ENCODE measurements at places on chromosomes 6 and 20.

DNA sequence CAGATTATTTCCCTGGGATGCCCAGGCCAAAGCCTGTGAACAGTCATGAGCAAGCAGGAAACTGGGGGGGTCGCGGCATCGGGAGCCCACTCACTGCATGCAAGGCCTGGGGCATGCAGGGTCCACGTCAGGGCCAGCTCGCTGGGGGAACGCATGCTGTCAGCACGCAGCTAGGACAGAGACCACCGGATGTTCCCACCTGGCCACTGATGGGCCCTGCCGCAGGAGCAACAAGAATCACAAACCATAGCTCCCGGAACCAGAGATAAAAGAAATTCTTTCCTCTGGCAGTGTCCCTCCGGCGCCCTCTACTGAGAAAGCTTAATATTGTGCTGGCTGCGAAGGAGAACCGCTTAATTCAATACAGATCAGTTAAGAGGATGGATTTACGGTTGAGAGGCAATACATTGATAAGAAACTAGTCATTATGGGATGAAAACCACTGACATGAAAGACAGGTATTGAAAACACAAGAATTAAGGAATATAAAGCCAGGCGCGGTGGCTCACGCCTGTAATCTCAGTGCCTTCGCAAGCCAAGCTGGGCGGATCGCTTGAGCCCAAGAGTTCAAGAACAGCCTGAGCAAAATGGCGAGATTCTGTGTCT lies 32.6 kb downstream of the C6orf15 start:
- DNase-seq: peak; percentile 71

GRCh38 chr6:149043476-149044130 lies 273.9 kb upstream of the TAB2 start:
- no peak for DNase-seq

DNA sequence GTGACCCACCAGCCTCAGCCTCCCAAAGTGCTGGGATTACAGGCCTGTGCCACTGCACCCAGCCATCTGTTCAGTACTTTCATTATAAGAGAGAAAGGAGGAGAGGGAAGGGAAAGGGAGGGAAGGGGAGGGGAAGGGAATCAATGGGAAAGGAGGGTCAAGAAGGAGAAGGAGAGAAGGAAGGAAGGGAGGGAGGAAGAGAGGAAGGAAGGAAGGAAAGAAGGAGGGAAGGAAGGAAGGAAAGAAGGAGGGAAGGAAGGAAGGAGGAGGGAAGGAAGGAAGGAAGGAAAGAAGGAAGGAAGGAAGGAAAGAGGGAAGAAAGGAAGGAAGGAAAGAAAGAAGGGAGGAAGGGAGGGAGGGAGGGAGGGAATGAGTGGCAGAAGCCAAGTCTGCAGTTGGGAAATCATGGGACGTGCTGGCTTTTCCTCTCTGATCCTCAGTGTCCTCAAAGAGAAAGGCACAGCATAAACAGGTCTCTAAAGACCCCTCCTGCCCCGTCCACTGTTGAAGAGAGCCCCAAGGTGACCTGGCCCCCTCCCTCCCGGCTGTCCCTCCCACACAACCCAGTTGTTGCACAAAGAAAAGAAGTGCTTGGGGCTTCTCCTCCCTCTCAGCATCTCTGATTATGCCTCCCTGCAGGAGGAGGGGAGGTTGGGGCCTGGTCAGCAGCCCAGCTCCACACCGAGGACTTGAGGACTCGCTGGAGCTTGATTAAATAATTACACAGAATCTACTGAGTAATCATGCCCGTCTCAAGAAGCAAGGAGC lies 69.1 kb upstream of the TOP1 start:
- DNase-seq: no peak

DNA sequence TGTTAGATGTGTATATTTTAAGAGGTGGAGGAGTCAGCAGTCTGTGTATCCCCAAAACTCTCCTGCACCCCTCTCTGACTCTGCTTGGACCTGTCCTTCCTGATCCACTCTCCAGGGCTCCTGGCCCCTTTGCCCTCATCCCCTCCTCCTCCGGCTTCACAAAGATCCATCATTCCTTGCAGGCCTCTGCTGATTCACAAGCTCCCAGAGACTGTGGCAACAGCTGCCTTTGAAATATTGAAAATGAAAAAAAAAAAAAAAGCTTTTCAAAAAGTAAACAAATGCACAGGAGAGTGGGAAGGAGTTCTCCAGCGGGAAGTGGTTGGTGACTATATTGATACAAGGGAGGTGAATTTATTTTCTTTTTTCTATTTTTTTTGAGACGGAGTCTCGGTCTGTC lies 330.2 kb upstream of the SULF2 start:
- no peak for DNase-seq

DNA sequence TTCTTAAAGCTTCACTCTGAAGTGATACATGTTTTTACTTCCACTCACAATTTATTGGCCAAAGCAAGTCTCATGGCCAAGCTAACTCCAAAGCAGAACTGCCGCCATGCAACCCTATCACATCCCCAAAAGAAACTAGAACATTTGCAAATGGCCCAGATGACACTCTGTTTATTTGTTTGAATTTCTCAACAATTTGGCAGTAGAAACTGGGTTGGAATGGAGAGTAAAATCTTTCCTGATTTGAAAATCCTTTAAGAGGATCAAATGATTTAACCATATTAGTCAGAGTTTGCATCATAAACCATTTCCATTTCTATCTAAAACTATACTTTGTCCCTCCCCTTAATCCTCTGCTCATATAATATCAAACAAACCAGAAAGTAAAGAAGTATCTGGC lies 39.1 kb upstream of the E2F3 start:
- DNase-seq: no peak

GRCh38 chr6:37612475-37612874 lies 85.2 kb downstream of the MDGA1 start:
- DNase-seq: no peak

DNA sequence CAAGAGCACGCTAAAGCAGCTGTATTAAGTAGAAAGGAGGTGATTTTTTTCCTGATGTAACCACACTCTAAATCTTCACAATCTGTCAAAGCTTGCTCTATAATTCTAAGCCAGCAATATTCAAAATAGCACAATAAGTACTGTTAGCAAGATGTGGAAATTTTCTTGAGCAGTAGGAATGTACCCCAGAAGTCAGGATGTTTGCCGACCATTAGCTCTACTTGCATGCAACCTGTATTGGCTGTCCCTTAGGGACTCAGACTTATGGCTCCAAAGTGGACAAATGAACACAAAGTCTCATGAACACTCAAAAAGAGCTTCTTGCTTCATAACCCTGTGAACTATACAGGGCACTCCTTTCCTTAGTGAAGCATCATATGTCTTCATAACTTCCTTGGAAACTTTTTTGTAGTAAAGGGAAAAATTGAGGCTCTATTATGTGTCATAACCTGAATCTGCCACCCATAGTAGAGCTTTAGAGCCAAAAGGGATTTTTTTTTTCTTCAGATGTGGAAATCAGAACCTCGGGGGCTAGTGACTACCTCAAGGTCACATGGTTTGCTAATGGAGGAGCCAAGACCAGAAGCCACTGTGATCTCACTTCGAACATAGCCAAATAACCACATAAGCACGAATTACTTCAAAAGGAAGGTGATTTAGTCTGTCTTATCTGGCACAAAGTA lies 54.5 kb downstream of the ADGRG6 start:
- no peak for DNase-seq

All from NCI-H1436 (cell line).